ENCODE measurements at places on chromosomes 7 and 10.

DNA sequence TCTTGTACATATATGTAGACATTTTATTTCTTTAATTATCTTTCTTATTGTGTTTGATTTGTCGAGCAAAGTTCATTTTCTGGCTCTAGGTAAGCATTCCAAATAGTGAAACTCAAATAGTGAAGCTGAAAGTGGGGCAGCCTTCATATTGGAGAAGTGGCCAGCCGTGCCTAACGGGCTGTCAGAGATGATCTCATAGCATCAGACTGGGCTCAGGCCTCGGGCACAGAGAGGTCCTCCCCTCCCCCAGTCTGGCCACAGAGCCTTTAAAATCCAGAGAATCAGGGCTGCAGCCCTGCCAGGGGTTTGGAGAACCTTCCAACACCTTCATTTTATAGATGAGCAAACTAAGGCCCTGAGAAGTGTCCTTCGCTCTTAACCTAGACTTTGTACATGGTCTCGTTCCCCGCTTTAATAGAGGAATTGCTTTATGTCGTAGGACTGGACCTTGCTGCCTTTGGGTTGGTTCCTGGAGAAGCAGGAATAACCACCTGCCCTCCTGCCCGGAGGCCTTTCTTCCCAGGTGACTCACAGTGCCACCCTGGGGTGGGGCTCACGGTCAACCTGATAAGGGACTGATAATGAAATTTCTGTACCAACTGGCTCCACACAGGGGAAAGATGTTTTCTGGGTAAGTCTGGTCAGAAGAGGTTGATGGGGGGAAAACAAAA is 7.3 kb downstream of the TSPAN15 start:
- DNase-seq = no peak

GRCh38 chr7:108227366-108227765 is 97.2 kb upstream of the LAMB4 start:
- no peak for DNase-seq

GRCh38 chr7:129493555-129493954 is 8.8 kb upstream of the SMKR1 start:
- DNase-seq = no peak

DNA sequence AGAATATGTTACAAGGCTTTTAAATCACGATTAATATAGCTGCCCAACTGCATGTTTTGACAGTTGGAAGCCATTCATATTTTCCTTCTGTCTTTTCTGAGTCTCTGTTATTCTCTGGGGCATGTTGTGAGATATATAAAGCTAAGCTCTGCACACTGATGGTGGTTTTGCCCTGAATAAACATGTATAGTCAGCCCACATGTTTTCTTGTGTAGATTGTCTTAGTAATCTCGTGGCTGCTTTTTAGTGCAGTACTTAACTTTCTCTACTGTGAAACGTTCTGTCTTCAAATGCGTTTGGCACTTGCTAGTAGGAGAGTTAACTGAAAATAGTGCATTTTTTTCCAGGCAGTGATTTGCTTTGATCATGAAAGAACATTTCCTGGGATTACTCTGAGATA is 268.5 kb downstream of the DNAJB9 start:
- no peak for DNase-seq

DNA sequence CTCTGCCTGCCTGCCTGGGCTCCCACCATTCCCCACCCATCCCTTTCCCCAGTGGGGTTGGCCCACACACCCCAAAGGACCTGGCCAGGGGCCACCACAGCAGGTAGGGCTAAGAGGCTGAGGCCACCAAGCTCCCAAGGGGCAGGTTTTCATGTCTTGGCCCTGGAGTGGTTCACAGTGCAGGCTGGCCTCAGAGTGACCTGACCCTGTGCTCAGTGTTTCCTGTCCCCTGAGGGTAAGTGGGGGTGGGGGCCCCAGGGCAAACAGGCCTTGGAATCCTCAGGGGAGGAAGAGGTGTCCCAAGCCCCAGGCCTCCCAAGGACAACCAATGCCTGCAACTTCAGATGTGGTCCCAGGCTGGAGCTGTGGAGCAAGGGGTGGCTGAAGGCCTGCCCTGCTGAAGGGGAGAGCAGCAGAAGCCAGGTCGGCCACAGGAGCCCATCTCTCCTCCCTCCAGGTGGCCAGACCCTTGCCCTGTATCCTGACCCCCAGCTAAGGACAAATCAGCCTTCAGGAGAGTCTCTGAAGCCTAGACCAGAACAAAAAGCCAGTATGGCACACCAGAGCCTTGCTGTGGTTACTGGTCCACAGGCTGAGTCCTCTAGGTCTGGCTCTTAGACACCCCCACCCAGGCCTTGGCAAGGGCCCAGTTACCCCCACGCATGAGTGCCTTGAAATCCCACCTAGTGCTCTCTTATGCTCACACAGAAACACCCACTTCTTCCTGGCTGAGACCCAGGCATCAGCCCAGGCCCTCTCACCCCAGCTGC is 27.6 kb downstream of the POLL start:
- DNase-seq = no peak

GRCh38 chr10:11322698-11323097 is 288.8 kb downstream of the USP6NL start:
- DNase-seq = no peak

- DNase-seq = no peak
Observed at GRCh38 chr7:55185941-55186609, 167.3 kb downstream of the EGFR start.

GRCh38 chr10:8158193-8159071 is 103.9 kb downstream of the GATA3 start:
- no peak for DNase-seq

DNA sequence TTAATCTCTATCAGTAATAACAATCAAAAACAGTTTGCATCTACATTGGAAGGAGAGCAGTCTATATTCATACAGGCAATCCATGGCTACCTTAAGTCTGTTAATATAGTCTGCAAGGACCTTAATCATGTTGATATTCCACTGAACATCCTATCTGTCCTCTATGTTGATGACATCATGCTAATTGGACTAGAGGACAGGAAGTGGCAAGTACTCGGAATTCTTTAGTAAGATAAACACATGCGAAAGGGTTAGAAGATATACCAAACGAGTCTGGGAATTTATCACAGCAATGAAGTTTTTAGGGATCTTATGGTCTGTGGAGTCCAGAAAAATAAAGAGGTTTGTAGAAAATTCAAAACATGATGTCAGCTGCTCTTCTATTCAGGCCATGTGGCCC is 11.3 kb upstream of the SAMD9L start:
- DNase-seq = no peak

- DNase-seq = no peak
Observed at GRCh38 chr10:79090134-79090803, 21.5 kb downstream of the ZMIZ1 start.

DNA sequence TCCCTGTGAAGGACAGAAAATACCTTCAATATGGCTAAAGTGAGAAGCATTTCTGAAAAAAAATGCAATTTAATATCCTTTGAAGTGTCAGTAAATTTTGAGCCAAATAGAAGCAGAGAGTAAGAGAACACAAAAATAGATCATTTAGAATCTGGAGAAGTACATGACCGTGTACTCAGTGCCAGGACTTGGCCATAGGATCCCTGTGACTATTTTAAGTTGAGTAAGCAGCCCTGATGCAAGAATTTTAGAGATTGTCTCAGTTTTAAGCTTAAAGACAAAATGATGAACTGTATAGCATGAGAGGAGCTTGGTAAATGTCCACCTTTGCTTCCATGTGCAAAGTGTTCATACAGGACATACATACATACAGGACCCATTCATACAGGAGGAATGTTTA is 2.5 kb downstream of the PTER start:
- DNase-seq = no peak

- DNase-seq = no peak
Observed at GRCh38 chr10:132640326-132641125, 102.9 kb downstream of the INPP5A start.

DNA sequence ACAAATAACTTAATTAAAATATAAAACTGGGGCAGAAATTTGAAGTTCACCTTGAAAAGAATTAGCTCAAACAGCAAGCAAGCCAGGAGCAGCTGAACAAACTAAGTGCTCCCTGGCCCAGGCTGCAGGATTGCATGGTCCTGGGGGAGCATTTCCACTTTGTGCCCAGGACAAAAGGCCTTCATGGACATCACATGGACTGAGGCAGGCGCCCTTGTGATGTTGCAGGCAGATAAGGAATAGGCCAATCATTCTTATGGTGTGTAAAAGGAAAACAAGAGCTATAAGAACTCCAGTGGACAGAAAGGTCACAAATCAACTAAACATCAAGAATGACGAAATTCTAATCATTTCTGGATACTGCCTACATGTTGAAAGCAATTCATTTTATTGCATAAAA is 17.5 kb upstream of the TECTB start:
- no peak for DNase-seq

Data from NCI-H526 treated with DMSO at 0.1 percent for 48 hours (cell line).